ENCODE measurements at places on chromosomes 7 and 10. TPM values are rescaled to one million over a fixed set of nuclear protein-coding genes. Genes with fewer than 3 reads are reported as not detected.

- no peak for DNase-seq
Observed at GRCh38 chr7:88539518-88539917, 220.0 kb upstream of the ZNF804B start.

- DNase-seq: no peak
Observed at GRCh38 chr10:25978771-25979170, 44.7 kb downstream of the MYO3A start.

DNA sequence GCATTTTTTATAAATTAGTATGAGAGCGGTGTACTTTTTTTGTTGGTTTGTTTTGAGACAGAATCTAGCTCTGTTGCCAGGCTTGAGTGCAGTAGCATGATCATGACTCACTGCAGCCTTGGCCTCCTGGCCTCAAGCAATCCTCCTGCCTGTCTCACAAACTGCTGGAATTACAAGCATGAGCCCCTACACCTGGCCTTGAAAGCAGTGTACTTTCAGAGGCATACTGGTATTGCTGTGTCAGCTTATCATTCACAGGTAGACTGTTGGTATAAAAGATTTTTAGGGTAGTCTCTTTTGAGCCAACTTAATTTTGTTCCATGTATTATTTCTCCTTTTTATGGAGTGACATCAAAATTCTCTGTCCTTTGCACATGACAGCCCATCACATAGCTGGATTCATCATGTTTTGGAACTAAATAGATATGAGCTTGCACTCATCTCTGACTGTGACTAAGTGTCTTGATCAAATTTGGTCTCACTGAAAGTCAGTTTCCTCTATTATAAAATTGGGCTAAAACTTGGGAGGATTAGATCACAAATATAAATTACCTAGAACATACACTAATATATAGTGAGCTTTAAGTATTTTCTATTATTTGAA is 12.4 kb downstream of the GNAT3 start:
- no peak for DNase-seq

DNA sequence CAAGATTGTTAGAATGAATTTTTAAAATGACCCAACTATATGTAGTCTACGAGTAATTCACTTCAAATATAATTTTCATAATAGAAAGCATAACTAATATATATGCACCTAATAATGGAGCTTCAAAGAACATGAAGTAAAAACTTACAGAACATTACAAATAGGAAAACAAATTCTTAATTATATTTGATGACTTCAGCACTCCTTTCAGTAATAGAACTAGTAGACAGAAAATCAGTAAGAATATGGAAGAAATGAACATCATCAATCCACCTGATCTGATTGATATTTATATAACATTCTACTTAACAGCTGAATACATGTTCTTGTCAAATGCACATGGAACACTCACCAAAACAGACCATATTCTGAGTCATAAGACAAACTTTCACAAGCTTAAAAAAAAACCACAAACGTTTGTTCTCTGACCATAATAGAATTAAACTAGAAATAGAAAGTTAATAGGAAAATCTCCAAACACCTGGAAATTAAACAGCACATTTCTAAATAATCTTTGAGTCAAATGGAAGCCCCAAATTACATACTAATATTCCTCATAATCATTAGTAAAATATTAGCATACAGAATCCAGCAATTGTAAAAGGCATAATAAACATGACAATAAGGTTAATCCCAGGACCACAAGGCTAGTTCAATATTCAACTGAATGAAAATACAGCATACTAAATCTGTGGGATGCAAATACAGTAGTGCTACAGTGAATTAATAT is 48.0 kb downstream of the BRAF start:
- DNase-seq: no peak

- no peak for DNase-seq
Observed at GRCh38 chr10:125549653-125550052, 133.3 kb downstream of the TEX36 start.

DNA sequence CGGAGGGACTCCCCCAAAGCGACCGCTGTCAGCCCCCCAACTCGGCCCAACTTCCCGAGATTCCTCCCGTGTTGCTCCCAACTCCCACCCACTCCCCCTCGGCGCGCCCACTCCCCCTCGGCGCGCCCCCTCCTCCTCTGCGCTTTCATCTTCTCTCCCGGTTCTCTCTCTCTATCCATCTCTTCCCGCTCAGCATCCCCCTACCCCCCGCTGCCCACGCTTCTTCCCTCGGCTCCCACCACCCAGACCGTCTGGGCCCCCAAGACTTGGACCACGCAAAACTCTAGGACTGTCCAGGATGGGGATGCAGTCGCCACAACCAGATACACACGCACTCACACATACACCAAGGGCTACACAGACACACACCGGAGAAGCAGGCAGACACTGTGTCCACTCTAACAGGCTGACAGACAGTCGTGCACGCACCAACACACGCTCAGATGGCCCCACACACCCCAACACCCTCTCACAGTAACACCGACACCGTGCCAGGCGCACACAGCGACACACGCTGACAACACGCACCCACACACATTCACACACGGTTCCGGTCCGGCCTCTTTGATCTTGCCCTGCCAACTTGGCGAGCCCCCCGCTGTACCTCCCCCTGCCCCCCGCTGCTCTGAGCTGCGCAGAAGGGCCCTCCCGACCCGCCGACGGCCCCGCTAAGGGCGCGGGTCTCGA is 1.1 kb downstream of the GRID1 start:
- peak; percentile 20 for DNase-seq

DNA sequence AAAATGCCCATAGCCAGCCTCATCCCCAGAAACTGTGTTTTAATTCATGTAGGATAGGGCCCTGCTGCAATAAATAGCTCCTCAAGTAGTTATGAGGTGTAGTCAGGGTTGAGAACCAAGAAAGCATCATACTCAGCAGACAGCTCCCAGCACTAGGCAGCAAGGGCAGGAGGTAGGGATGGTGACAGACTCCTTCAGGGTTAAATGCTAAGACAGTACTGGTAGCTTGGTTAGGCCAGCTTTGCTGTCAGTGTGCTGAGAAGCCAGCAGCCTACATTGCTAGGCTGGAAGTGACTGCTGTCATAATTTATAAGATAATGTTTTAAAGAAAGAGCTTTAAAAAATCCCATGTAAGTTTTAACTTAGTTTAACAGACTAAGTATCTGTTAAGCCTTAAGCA is 113.9 kb upstream of the IMMP2L start:
- DNase-seq: no peak

GRCh38 chr10:126262233-126262838 is 125.9 kb downstream of the ADAM12 start:
- DNase-seq: no peak

- DNase-seq: peak; percentile 62
Observed at GRCh38 chr10:48604991-48605508, at the start of gene ARHGAP22. ARHGAP22 (minus strand) TSS chr10:48605073; CDS start chr10:48604796, 277 bp downstream.

- no peak for DNase-seq
Observed at GRCh38 chr7:45700556-45700955, 126.4 kb downstream of the ADCY1 start.

GRCh38 chr10:70169649-70170364 is 507 bp downstream of the SAR1A start:
- peak; percentile 84 for DNase-seq

- no peak for DNase-seq
Observed at GRCh38 chr10:88392222-88392621, 190.9 kb downstream of the RNLS start.

The RADIL gene
- total RNA-seq: 5.8 TPM

The CLDN3 gene
- total RNA-seq: 14.2 TPM

The OR13A1 gene
- total RNA-seq: 1.5 TPM

The PIK3AP1 gene
- 1.7 TPM for total RNA-seq
